ENCODE measurements at places on chromosomes 6 and 20.
A peak's percentile ranks its signal among the peaks of the same experiment; 100 is the strongest.

DNA sequence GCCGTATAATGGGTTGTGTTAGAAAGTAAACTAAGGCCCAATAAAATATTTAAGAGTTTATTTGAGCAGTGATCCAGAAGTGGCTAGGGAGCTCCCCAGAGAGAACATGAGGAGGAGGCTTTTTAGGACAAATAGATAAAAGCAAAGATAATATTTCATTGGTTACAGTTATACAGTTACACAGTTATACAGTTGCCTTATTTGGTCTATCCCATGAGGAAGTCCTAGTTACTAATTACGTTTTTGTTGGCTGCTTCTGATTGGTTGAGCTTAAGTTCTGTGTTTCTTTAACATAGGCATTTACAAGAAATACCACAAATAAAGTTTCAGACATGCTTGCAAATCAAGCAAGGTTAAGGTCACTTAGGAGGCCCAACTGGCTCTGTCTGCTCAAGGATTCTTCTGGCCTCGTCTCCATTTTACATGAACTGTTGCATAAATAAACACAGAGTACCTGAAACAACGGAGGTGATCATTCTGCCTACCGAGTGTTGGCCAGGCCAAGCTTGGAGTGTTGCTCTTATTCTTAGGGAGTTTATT lies 7.0 kb downstream of the UBD start:
- no peak for DNase-seq

- no peak for DNase-seq
Observed at GRCh38 chr6:30207619-30208295, 5.4 kb downstream of the TRIM26 start.

DNA sequence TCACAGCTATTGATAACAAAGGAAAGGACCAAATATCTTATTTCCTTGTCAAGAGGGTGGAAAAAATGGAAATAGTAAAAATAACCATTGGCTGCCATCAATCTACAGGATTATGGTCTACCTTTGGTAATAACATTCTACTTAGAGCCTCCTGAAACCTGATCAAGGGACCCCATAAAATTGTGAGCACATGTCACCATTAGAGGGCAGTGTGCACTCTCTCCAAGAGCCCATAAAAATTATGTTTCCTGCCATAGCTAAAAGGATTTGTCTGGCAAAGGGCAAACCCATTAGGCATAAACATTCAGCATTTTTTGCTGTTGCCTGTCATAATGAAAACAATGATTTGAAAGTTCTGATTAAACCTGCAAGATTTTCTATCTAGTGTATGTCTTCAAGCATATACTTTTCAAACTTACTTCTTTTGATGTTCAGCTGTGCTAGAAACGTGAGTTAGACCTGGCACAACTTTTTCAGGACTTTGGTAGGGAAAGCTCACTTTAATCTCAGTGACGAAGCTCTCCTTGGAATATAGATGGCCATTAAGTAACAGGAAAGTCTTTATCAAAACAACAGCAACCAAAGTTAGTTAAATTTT lies 120.7 kb upstream of the ZFP64 start:
- peak; percentile 12 for DNase-seq

GRCh38 chr20:34546751-34547181 lies 11.8 kb upstream of the MAP1LC3A start:
- DNase-seq, result no peak

DNA sequence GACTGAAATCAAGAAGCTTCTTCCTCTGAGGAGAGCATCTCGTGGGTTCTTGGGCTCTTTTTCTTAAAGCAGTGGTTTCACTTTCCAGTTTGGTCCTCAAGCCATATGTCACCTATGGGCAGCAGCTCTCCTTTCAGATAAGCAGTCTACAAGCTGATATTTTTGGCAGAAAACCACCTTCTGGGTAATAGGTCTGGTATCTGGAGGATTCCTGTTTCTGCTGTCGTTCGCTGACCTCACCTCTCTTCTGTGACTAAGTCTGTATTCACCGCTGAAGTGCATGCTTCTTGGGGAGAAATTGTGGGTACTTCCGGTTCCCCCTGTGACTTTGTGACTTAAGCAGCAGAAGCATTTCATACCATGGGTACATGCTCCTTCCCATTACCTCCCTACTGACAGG lies 193.6 kb downstream of the EDN1 start:
- DNase-seq, result no peak

DNA sequence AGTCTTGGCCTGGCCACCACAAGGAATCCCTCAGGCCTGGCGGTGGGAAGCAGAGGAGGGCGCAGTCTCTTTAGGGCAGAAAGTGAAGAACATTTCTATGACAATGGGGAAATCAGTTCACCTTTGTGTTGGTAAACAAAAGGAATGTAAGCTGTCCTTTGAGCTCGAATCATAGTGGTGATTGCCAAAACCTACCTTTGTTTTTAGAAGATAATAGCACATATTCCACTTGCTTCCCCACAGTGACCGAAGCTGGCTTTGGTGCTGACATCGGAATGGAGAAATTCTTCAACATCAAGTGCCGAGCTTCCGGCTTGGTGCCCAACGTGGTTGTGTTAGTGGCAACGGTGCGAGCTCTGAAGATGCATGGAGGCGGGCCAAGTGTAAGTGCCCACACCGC lies 144.1 kb downstream of the MTHFD1L start:
- no peak for DNase-seq

GRCh38 chr20:46255440-46256104 lies 52.7 kb downstream of the CDH22 start:
- DNase-seq, result no peak

- DNase-seq, result no peak
Observed at GRCh38 chr6:51077821-51078518, 259.3 kb downstream of the TFAP2B start.

DNA sequence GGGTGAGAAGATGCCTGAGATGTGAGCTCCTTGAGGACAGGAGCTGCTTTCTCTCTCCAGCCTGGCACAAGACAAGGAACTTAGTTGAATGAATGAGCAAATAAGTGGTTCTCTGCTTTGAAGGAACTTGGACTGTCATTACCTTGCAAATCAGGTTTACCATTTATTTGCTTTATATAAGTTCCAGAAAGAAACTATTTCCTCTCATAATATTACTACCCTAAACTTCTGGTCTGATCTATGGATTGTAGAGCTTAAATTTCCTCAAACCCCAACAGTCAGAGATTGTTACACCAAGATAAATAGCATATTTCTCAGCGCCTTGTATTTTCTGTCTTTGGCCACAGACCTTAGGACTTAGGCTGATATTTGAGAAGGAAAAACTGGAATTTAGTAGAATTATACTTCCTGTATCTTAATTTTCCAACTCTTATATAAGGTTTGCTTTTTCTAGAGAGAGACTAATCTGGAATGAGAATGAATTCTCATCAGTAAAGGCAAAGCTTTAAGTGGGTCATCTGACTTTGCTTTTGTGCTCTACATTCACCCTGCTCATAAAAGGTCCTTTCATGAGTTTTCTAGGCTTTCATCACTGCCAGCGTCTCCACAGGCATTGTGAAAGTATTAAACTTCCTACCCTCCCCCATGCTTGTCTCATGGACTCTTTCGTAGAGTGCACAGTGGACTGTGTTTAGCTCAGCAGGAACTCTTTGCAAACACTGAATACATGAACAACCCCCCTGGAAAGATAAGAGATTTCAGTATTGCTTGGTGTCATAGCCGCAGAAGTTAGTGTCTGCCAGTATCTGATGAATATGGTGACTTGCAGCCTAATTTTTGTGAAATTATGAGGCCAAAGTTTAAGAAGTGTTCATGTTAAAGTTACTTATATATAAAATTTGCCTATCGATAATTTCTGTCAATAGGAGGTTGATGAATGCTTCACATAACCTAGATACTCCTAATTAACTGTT lies 74.0 kb downstream of the PTPRA start:
- no peak for DNase-seq

GRCh38 chr6:44265007-44265721 lies at the start of gene NFKBIE:
Gene NFKBIE (minus strand): TSS chr6:44265551. CDS start chr6:44265346, 205 bp downstream.
- peak; percentile 91 for DNase-seq

DNA sequence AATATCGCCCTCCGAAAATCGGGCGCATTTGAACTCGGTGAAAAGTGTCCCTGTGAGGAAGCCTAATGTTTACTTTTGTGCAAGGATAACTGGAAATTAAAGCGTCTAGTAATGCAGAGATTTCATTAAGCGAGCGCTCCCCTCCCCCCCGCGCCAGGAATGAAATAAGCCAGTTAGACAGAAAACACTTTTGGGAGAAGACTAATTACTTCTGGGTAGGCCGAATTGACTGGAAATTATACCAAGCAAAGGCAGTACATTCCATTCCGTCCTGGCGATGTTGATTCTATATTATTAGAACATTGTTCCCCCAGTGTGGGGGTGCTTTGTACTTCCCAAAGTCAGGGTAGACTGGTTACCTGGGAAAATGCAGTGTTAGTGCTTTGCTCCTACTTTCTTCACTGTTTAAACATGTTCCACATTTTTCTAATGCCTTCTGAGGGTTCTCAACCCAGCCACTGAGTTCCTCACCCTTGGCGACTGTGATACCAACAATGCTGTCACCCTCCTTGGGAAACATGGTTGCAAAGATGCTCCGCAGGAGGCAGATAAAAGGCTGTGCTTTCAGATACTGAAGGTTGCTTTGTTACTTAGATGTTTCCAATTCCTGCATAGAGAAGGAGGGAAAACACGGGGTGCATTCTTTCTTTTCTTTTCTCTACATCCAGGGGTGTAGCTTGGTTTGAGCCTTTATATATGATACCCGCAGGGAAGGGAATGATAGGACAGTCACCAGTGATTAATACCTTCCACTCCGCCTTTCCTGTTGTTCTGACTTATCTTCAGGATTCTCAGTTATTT lies 2.6 kb downstream of the GJA1 start:
- DNase-seq, result no peak

GRCh38 chr20:56439771-56440291 lies 27.8 kb downstream of the CASS4 start:
- DNase-seq, result no peak

GRCh38 chr6:27062755-27063154 lies 184.7 kb upstream of the PRSS16 start:
- DNase-seq, result no peak

- DNase-seq, result no peak
Observed at GRCh38 chr20:60372275-60372674, 414.1 kb downstream of the CDH26 start.

DNA sequence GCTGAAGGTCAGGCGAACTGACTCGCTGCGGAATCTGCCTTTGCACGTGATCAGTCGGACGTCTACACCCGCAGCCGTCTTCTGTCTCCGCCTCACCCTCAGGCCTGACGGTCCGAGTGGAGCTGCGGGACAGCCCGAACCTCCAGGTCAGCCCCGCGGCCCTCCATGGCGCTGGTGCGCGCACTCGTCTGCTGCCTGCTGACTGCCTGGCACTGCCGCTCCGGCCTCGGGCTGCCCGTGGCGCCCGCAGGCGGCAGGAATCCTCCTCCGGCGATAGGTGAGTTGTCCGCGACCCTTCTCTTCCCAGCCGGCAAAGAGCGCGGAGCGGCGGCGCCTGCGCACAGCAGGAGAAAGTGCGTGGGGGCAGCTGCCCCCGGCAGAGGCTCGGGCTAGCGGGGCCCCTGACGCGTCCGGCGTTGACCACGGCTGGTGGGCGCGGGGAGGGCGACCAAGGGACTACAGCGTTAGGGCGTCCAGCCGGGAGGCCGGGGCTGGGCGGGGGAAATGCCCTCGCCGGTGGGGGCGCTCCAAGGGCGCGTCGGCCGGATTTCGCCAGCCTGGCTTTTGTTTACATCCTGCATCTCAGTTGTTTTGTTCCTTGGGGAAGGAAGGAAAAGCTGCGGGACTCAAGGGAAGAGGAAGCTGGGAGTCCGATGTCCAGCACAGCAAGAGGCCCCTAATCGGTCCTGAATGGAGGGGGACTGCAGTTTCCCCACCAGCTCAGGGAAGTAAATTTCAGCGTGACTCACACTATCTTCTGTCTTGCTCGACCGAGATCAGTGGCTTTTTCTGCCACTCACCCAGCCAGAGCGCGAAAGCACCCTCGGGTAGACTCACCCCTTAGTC lies at the start of gene SMPDL3A:
Gene SMPDL3A, plus strand, starts transcription at position 77 of the 846 bp plus-strand sequence. Its CDS starts 89 bp downstream, at position 166.
- DNase-seq, result no peak

DNA sequence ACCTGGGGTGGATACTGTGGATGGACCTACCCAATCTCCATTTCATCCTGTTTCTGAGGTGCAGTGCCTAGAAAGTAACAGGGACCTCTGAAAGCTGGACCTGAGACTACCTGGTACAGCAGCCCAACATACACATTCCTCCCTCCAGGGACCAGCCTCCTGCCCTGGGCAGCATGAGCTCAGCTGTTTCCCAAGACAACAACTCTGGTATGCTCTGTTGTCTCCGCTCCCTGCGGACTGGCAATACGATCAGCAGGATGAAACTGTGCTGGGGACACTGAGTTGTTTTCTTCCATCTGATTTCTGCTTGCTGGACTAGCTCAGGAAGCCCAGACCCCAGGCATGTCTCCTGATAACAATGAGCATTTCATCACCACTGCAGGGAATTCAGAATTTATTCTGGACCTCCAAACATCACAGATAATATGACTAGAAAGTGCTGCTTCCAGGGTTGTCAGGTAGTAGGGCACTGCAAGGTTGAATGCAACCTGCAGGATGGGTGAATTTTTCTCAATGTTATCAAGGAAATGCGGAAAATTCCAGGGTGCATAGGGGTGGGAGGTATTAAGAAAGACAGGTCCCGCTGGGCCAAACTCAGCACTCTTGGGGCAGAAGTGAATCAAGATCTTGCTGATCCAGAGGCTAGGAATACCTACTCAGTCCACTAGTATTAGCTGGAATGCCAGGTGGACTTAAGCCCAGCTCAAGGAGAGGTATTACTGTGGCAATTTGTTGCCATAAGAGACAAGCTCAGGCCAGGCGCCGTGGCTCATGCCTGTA lies 38.9 kb upstream of the SLC4A11 start:
- DNase-seq, result no peak

DNA sequence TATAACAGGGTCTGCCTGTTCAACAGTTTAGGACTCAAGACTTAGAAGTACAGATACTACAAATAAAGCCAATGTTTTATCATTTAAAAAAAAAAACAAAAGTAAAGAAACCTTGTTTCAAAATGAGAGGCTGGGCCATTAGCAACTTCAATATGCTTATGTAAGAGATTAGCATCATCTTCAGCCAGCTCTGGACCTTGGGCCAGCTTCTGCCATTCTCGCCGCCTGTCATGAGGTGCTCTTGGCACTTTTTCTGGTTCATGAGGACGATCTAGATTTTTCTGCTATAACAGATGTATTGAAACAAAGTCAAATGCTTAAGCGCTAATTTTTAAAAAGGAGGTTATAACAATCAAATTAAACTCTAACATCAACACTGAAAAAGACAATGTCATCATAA lies 74.2 kb downstream of the WASF1 start:
- DNase-seq, result no peak

DNA sequence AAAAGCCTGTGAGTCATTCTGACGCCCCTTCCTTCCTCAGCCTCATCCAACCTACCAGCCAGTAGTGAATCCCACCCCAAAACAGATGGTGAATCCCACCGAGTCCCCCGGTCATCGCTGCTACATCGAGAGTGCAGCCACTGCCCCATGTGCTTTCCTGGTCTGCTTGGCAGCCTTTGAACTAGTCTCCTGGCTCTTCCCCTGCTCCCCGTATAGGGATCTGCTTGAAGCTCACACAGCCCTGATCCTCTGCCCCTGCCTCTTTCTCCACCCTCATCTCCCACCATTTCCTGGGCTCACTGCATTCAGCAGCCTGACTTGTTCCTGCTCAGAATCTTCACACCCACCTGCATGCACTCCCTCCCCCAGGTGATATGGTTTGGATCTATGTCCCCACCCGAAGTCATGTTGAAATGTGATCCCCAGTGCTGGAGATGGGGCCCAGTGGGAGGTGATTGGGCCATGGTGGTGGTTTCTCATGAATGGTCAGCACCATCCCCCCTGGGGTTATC lies 14.6 kb downstream of the SYNJ2 start:
- no peak for DNase-seq

- no peak for DNase-seq
Observed at GRCh38 chr6:157064502-157064901, 258.8 kb downstream of the TMEM242 start.

- DNase-seq, result no peak
Observed at GRCh38 chr6:107646176-107646575, 156.3 kb downstream of the SOBP start.

Data from stimulated activated CD8-positive, alpha-beta memory T cell treated with anti-CD3 and anti-CD28 coated beads, Interleukin-4, amount 100 ng/mL, for 4 hours (primary cell).